ENCODE measurements at places on chromosomes 16 and 17. TPM values are rescaled to one million over a fixed set of nuclear protein-coding genes. Genes with fewer than 3 reads are reported as not detected.

DNA sequence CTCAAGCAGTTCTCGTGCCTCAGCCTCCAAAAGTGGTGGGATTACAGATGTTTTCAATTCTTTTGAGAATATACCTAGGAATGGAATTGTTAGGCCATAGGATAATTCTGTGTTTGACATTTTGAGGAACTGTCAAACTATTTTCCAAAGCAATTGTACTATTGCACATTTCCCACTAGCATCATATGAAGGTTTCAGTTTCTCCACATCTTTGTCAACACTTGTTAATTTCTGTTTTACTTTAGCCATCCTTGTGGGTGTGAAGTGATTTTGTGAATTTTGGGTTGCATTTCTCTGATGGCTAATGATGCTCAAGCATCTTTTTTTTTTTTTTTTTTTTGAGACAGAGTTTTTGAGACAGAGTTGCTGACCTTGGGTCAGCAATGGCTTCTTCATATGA, 6.2 kb downstream of the NT5M start:
- no peak for DNase-seq

DNA sequence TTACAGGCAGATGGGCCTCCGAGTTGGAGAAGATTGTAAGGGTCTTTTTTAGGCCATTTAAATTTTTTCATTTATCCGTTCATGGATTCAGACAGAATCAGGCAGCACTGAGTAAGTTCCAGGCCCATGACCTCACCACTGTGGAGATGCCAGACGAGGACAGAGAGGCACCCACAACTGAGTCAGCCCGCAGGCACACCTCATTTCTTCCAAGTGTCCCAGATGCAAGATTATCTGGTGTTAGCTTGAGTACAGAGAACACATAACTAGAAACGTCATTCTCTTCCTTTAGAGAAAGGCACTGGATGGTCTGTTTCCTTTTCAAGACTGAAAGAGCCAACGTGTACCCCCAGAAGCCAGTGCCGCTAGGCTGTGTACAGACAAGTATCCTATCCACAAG, 16.9 kb downstream of the CLEC16A start:
- DNase-seq: peak; percentile 93

DNA sequence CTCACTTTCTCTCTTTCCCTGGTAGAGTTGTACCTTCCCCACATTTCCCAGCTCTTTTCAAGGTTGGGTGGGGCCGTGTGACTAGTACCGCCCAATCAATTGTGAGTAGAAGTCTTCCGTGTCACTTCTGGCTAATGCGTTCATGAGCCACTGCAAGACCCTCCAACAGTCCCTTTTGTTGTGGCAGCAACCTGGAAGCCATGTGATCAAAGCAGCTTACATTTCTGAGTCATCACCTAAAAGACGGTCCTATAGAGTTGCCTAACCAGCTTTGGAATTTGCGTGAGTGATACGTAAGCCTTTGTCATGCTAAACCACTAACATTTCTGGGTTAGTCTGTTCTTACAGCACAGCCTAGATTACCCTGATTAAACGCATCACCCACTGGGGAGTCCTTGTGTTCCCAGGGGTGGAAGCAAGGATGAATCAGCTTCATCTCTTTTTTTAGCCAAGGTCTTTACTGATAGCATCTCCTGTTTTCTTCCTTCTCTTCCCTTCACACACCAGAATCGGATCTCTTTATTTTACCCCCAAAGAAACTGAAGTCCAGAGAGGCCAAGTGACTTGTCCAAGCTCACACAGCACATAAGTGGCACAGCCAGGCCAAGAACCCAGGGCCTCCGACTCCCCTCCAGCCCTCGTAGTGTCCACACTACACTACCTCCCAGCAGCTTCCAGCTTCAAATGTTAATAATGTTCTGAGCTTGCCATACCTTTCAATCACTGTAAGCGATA, 366.3 kb upstream of the XYLT1 start:
- peak; percentile 97 for DNase-seq

DNA sequence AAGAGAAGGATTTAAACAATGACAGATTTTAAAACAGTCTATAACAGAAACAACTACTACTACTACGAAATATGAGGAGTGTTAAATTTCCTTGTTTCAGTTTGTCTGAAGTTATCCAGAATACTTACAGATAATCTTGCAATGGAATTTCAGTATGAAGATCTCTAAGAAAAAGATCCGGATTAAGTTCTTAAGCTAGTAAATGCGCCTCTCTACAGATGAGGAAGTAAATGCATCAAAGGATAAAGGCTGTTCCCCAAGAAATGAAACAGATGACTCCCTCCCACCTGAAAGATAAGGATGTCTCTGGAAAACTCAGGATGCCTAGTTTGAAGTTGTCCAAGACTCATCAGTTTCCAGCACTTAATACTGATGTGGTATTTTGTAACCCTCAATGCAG, 105.1 kb downstream of the PARN start:
- no peak for DNase-seq

DNA sequence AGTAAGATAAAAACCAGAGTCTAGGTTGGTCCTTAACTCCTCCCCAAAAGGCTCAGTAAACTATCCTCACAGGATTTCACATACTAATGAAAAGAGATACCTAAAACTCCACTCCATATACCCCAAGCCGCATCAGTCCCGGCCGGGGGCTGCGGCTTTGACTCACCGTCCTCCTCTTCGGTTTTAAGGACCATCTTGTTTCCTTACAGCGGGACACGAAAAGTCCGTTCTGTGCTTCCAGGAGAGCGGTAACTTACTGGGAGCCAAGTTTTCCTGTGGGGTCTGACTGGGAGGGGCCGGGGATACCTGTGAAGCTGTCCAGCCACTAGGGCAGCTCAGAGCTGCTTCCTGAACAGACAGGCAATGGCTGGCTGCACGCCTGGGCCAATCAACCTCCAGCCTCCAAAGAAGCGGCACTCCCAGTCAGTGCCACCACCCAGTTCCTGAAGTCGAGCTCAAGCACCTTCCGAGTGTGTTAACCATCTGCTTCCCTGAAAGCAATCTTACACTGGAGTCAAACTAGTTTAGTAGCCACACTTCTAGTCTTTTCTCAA, 45.5 kb downstream of the CYTH1 start:
- DNase-seq: no peak

- peak; percentile 67 for DNase-seq
These were observed 22.1 kb upstream of the NAT9 start for GRCh38 chr17:74798239-74798707.

DNA sequence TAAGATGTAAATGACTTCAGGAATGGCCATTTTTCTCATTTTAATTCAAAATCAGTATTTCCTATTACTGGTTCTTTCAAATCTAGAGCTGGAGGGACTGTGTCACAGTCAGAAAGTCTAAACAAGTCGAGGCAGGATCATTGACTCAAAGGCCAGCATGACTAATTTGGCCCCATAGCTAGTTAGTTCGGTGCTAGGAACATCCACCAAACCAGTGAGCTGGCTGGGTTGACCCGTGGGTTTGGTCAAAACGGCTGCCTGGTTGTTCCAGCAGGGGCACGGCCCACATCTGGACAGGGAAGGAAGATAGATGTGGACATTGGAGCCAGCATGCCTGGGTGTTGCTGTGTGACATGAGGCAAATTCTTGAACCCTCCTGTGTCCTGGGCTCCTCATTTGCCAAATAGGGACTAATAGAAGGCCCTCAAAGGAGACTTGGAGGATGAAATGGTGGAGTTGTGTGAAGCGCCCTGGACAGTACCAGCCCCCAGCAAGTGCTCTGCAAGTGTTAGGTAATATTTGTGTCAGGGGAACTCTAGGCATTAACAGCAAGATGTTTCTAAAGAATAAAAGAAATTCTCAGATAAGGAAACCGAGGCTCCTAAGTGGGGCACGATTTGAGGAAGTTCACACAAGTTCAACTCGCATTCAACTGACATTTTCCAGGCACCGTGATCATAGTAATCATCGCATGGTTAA, 46.2 kb downstream of the MEOX1 start:
- peak; percentile 35 for DNase-seq

- no peak for DNase-seq
These were observed 5.1 kb upstream of the CLUH start for GRCh38 chr17:2716649-2717048.

- peak; percentile 22 for DNase-seq
These were observed at the start of gene MEFV for GRCh38 chr16:3256146-3256865. MEFV (minus strand) TSS chr16:3256633; CDS start chr16:3256587, 46 bp downstream.

- DNase-seq: no peak
These were observed 31.6 kb downstream of the IFT140 start for GRCh38 chr16:1580256-1580655.

DNA sequence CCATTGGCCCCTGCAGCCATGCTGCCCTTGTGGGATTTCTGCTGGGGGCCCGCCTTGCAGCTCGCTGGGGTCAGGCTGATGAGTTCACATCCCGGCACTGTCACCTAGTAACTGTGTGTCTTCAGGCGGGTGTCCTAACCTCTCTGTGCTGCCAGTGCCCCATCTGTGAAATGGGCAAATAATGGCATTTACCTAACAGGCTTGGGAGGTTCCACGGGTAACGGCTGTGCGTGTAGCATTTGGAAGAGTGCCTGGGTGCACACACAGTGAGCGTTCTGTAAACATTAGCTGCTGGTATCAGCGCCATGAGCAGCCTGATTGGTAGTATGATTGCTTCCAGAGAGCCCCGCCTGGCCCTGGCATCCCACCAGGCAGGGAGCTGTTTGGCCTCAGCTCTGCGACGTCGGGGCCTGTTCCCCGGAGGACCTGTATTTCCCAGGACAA, 167.3 kb upstream of the GSE1 start:
- no peak for DNase-seq

DNA sequence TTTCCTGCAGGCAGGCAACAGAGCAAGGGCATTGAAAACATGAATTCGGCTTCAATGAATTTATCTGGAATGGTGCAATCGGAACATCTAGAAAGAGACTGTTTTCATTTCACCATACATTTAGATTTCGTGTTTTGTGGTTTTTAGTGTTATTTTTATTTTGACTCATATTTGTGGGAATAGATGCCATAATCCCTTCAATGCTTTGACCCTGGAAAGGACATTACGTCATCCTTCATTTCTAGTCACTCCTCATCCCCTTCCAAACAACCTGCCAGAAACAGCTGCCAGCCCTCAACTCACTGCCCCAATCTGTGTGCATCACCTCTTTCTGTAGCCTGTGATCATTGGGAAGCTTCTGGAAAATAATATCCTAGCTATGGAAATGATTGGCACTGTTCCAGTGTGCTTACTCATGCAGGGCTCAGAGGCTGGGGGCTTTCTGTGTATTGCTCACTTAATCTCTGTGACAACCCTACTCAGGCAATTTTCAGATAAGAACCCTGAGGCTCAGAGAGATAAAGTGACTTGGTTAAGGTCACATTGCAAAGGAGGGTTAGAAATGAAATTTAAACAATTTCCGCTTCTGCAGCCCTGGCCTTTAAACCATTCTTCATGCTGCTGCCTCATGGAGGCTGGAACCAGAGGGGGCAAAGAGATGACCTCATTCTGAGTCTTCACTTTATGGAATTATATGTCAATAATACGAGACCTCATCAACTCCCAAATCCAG, 9.5 kb upstream of the KSR1 start:
- peak; percentile 76 for DNase-seq

DNA sequence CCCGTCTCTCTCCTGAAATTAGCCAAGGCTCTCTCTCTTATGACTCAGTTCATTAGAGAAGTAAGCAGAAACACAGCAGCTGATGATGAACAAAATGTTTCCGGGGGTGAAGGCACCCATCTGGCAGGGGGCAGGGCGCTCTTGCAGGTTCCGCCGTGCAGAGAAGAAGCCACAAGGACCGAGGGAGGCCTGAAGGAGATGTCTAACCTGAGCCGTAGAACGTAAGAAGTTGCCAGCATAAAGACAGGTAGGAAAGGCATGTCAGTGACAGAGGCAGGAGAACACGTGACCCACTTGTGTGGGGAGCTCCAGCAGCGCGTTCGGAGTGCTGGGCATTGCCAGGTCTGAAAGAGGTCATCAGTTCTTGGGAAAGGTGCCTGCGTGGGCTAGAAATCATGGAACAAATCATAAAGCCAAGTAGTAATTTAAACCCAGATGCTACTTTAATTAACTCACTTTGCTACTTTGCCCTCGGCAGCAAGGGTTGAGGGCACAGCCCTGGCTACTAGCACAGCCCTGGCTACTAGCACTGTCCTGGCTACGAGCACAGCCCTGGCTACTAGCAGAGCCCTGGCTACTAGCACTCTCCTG, 198.6 kb downstream of the RPTOR start:
- DNase-seq: no peak

GRCh38 chr17:28133562-28133970, 91.1 kb downstream of the NLK start:
- DNase-seq: peak; percentile 87

DNA sequence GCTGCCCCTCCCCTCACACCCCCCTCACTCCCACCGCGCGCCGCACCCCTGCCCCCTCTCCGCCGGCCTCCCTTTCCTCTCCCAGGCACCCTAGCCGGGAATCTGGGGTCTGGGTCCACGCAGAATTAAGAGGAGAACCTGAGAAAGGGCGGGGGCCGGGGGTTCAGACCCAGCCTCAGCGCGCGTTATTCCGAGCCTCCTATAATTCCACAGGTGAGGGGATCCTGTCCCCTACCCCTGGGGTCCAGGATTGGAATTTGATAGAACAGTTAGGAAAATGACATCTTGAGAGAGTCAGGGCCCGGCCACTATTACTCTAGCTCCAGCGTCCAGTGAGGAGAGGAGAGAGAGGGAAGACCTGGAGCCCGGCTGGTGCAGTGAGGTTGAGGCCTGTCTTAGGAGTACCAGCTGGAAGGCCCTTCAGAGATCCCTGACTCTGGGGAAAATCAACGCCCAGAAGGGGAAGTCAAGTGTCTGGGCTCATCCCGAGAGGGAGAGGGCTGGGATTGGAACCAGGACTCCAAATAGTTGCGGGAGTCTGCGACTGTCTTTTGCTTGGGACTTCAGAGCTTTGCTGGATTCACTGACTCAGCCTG, 17.3 kb downstream of the GRB7 start:
- DNase-seq: no peak

GRCh38 chr17:76077584-76078110, 1.3 kb upstream of the ZACN start:
- no peak for DNase-seq

DNA sequence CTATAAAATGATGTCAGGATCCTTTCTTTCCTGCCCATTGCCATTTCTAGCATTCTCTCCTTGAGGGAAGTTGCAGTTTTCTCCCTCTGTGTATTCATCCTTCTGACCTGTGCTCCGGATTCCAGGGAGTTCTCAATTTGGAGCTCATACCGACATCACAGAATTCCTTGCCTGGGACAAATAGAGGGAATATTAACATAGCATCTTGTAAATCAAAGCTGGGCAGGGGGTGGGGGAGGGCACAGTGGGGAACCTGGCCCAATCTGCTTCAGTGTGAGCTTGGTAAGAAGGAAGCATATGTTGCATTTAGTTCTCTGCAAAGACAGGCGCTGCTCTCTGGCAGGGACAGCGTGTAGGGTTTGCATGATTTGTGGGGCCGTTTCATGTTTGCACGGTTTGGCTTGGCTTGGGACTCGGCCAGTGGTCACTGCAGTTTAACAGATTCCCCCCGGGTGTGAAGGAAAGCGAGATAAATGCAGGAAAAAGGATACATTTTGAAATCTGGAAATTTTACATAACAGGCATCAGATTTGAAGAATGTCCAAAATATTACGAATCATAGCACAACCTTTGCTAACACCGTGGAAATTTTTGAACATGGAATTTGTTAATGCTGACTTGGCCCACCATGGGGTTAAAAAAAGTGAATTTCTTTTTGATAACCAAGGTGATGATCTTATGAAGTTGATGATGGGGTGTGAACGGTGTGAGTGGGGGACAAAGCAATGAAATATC, 178.0 kb downstream of the WWOX start:
- no peak for DNase-seq

GRCh38 chr16:87818533-87819161, 50.7 kb downstream of the SLC7A5 start:
- DNase-seq: no peak

TOX3 gene
- not detected for total RNA-seq

SULT1A4 gene
- 1.2 TPM for total RNA-seq

KRTAP1-5 gene
- 5.7 TPM for total RNA-seq

VPS4A gene
- total RNA-seq: 32.1 TPM

KRT20 gene
- total RNA-seq: 0.17 TPM

BIRC5 gene
- total RNA-seq: 113 TPM

NDEL1 gene
- total RNA-seq: 43.7 TPM
